Activated naive CD4-positive, alpha-beta T cell treated with anti-CD3 and anti-CD28 coated beads, Interleukin-2, amount 10 ng/mL, durations not matched to agents 7 days and 5 days (primary cell): ENCODE measurements at places on chromosomes 7 and 10.

DNA sequence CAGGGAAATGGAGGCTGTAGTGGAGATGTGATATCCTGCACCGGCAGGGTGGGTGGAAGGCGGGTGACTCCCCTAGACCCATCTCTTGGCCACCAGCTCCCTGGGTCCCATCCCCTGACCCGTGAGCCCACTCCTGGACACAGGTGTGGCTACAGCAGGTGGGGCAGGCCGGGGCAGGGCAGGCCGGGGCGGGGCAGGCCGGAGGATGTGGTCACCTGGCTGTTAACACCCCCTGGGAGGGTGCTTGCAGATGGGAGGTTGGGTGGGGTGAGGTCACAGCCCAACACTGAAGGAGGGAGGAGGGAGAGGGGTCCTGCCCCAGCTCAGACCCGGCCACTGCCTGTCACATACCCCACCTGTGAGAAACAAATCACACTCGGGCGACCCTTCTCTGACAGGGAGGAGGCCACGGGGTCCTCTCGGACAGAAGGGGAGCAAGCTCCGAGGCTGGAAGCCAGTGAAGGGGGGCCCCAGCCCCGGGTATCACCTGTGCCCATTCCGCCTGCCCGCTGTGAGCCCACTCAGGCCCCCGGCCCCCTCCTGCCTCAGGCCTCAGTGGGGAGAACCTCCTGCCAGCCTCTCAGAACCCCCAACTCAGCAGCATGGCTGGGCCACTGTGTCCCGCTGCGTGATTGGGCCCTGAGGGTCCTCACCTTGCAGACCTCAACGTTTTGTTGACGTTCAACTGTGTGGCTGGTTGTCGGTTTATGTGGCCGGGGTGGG, 74.0 kb downstream of the MICALL2 start:
- no peak for DNase-seq

DNA sequence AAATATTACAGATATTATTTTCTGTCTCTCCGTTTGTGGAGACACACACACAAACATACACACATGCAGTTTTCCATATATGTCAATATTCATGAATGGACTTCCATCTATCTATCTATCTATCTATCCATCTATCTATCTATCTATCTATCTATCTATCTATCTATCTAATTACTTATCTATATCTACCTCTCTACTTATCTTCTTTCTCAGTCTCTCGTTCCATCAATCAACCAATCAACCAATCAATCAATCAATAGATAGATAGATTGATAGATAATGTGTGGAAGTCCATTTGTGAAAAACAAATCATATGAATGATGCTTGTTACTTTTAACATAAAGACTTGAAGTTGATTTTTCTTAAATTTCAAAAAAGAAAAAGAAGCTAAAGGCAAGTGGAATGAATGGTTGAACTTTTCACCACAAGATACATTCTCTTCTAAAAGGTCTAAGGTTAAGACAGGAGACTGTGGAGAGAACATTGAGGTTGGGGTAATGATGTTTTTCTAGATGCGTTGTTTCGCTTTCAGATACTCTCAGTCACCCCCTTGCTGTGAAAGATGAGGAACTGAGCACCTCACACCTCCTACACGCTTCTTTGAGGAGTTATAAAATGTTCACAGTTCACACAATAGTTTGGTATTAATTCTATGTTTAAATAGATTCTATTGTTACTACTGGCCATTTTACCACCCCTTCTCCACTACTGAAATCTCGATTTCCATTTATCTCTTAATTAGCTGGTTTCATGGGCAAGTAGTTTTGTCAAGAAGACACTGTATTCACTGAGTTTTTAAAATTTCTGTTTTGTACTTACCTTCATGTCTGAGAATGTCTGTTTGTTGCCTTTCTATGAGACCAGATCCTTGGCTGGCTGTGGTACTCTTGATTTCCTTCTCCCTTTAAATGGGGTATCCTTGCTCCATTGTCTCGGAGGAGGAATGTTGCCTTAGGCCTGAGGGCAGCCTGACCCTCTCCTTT, 114.1 kb downstream of the EMX2 start:
- DNase-seq, result no peak

DNA sequence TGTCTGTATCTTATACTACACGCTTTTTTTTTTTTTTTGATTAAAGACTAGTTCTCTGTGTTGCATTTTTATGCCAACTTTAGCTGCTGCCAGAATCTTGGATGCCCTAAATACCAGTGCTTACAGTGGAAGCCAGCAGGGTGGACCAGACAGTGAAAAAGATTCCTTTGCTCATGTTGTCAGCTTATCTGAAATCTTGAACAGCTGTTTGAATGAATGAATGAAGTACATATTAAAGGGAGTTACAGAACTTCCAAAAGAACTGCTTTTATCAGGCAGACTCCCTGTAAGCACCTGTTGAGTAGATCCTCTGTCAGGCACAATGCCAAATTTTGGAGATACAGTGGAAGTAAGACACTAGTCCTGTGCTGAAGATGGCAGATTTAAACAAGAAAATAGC, 184.9 kb downstream of the PPP1R9A start:
- no peak for DNase-seq

DNA sequence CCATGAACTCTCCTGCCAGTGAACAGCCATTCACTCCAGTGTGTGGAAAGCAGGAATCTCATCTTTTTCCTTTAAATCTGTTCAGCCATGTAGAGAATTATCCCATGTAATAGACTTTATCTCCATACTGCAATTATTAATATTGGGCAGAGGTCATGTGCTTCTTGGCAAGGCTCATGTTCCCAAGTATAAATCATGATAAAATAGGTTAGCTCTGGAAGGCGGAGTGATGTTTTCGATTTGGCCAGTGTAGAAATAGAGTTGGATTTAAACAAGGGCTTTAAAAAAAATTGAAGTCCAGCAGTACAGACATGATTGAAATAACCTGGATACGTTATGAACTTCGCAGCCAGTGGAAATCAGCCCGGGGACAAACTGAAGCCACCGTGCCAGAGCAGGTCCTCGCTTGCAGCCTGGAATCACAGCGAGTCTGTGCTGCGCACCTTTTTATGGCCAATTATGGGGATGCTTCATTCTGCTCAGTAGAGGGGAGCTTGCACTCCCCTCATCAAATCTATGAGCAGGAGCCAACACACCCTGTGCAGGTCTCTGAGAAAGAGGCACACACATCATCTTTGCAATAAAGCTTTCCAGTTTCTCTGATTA, 654.0 kb upstream of the MKI67 start:
- DNase-seq, result no peak

DNA sequence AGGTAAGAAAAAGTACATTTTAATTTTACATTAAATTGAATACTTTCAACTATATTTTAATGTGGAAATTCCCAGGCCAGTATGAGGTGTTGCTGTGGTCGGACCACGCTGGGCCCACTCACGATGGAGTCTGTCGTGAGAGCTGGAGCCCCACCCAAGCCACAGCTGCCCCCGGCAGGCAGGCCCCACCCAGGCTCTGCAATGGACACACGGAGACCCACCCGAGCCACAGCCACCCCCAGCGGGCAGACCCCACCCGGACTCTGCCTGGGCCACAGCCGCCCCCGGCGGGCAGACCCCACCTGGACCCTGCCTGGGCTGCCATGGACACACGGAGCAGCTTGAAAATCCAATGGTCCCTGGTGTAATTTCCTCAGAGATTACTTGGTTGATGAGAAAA, 141.3 kb downstream of the PTPRN2 start:
- DNase-seq, result no peak

- DNase-seq, result no peak
These were observed 53.4 kb downstream of the CFAP58 start for GRCh38 chr10:104406715-104407650.
